NCI-H2171 treated with DMSO at 0.1 percent for 48 hours (cell line): ENCODE measurements at places on chromosomes 7 and 10.

DNA sequence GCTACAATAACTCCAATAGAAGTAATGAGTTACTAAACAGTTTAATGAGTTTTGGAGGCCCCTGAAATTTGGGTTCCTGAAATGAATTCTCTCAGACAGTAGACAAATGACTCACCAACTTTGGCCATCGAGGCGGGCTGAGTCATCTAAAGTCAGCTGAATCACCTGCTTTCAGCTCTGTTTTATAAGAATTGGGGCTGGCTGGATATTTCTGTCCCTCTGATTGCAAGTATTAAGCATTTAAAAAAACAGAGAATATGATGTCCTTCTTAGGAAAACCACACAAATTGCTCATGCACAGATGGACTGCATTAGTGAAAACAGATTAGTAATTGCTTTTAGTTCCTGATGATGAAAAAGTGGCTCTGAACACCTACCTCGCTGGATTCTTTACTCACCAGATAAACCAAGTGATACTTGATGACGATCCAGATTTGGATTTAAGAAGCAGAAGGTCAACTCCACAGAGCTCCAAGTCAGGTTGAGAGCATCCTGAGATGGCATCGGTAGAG lies 59.1 kb downstream of the ZNF365 start:
- no peak for DNase-seq

GRCh38 chr7:1413936-1414639 lies 45.2 kb downstream of the MICALL2 start:
- DNase-seq = peak; percentile 51

DNA sequence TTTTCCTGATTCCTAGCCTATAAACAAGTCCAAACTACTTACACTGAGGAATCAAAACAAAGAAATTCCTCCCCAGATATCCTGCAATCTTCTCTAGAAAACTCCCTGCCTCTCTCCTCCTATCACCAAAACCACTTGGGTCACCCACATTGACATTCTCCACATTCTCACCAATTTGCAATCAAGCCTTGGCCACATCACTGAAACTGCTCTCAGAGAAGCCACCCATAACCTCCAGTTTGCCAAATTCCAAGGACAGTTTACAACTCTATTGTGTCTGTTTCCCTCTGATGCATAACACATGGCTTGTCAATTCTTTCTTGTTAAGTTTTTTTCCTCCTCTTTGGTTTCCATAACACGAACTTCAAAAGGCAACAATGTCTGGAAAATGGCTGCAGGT lies 233.5 kb downstream of the XPNPEP1 start:
- DNase-seq = no peak

DNA sequence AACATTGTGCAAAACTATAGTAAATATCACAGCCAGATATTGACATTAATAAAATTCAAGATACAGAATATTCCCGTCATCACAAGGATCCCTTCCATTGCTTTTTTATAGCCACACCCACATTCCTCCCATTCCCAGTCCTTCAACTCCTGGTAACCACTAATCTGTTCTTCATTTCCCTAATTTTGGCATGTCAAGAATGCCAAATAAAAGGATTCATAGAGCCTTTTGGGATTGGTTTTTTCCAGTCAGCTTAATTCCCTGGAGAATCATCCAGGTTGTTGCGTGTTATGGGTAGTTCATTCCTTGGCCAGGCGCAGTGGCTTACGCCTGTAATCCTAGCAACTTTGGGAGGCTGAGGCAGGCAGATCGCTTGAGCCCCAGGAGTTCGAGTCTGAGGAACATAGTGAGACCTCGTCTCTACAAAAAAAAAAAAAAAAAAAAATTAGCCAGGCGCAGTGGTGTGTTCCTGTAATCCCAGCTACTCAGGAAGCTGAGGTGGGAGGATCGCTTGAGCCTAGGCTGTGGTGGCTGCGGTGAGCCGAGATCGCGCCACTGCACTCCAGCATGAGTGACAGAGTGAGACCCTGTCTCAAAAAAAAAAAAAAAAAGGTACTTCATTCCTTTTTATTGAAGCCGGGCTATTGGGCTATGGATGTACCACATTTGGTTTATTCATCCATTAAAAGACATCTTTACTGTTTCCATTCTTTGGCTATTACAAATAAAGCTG lies 2.7 kb downstream of the OGDH start:
- DNase-seq = no peak

DNA sequence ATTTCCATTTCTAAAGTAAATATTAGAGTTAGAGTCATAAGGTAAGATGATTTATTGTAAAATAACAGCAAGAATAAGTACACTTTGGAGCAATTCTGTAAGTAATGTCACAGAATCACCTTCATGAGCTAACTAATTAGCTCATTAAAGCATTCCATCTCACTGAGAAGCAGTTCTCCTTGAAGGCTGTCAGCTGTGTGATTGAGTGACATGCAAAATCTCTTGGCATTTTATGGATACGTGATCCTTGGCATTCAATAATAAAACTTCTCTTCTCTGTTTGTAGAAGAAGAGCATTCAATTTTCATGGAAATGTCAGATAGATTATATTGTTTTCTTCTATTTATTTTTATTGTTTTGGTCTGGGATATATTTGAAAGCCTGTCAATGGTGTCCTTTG lies 1389.3 kb downstream of the GATA3 start:
- DNase-seq = no peak

DNA sequence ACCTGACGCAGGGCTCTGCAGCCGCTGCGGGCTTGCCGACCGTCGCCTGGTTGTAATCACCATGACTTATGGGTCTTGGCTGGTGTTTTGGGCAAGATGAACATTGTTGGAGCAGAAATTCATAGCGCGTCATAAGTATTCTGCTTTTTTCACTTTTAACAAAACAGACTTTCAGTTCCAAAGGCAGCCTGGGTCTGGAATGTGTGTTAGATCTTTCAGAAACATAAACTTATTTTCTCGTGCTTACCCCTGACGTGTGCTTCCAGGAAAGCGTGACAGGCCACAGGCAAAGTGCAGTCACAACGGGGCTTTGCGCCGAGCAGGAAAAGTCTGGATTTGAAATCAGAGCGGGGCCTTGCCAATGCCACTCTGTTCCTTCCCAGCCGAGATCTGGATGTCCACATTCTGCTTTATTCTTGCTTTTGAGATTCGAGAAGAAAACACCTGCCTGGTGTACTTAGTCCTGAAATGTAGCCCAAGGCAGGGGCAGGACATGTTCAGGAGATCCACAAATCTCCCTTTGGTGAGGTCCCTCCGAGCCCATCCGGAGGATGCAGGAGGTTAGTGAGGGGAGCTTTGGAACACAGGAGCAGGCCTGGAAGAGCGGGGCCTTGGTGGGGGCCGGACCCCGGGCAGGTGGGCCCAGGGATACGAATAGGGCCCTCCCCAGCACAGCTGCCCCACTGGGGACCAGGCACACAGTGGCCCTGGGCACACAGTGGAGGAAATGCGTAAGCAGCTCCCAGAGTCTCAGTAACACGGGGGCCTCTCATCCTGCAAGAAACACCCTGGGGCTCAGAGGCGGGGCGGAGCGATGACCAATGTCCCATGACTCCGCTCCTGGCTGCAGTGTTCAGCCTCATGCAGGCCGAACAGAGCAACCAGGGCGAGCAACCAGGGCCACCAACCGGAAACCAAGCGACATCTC lies 49.5 kb upstream of the EBF3 start:
- no peak for DNase-seq

DNA sequence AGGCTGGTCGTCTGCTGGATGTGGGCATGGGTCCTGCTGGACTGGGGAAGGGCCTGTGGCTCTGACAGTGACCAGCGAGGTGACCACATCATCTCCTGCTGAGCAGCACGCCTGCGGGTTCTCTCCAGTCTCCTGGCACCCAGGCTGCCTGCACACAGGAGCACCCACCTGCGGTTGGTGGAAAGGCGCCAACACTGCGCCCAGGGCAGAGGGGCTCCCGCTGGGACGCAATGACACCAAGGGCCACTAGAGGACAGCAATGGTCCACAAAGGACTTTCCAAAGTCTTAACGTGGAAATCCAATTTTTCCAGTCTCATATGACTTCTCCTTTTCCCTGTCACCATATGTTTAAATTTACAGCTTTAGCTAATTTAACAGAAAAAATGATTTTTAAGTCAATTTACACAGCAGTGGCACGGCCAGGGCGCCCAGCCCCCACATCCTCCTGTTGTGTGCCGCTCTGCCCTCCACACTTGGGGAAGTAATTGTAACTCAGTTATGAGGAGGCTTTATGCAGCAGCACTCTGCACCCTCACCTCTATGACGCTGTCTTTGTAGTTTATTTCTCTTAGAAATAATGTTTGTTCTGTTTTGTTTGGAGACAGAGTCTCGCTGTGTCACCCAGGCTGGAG lies 38.1 kb downstream of the CFAP46 start:
- peak; percentile 42 for DNase-seq

- peak; percentile 70 for DNase-seq
Observed at GRCh38 chr7:94355454-94355853, 39.2 kb upstream of the COL1A2 start.

- DNase-seq = no peak
Observed at GRCh38 chr10:7464691-7465090, 53.9 kb upstream of the SFMBT2 start.

GRCh38 chr10:106555599-106555998 lies 608.9 kb downstream of the SORCS1 start:
- no peak for DNase-seq

GRCh38 chr7:129824291-129825208 lies 128.2 kb downstream of the UBE2H start:
- peak; percentile 96 for DNase-seq

DNA sequence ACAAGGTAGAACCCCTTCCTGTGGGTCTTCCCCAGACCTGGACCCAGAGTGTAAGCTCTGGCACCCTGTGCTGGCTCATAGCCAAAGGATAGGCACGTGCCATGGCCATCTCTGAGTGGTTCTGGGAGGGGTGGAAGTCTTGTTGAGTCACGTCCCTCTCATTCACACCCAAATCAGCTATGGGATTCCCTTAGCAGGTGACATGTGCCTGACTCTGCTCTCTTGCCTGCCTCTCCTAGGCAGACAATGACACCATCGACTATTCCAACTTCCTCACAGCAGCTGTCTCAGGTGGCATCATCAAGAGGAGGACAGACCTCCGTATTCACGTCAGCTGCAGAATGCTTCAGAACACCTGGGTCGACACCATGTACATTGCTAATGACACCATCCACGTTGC lies 59.8 kb downstream of the C10orf120 start:
- peak; percentile 11 for DNase-seq

DNA sequence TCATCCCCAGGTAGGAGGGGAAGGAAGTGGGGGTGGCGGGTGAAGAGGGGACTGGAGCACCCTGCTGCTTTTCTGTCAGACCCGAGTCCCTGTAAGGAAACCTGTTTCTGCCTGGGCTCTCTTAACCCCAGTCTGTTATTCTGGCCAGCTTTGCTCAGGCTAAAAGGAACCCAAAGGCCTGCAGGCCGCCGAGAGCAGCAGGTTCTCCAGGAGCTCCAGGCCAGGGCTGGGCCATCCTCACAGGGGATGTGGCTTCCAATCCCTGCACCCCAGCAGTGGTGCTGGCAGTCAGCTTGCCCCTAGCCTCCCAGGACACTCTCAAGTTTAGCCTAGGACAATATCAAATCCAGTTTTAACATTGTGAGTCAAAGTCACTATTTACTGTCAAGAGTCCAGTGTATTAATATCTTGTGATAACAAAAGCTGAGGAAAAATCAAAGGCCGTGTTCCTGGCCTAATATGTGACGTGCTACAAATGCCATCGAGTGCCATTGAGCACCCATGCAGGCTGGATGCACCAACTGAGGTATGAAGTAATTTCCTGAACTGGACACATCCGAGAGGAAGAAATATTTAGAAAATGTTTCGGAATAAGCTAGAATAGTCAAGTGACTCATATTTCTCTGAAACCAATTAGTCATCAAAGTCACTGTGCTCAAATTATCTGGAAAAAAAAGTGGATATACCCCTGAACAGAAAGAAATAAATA lies 7.0 kb downstream of the PKD1L1 start:
- DNase-seq = no peak

- no peak for DNase-seq
Observed at GRCh38 chr10:50294582-50294981, 43.3 kb upstream of the ASAH2 start.

DNA sequence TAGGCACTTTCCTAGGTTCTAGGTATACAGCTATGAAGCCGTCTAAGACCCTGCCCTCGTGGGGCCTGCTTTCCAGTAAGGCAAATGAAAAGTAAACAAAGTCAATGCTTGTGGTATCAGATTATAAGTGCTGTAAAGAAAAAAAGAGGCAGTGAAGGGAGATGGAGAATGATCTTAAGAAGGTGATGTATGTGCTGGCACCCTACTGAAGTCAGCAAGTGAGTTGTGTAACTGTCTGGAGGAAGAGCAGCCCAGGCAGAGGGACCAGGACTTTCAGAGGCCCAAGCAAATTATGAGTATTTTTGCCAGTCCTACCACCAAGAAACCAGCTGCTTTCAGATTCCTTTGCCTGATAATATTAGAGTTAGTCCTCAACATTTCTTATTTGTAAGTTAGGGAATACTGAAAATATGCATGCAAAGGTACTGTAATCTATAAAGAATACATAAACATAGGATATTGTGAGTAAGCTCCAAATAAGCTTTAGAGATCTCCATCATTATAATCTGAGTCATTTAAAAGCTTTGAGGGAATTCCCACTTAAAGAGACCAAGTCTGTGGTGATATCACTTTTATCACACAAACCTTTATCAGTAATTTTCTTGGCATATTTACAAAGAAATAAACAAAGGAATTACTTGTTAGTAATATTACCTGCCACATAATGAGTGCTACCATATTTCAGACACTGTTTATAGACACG lies 329.2 kb upstream of the LRGUK start:
- DNase-seq = no peak

GRCh38 chr7:149427893-149428292 lies 33.0 kb downstream of the ZNF777 start:
- no peak for DNase-seq

- DNase-seq = no peak
Observed at GRCh38 chr7:104621321-104621720, 292.9 kb downstream of the LHFPL3 start.

DNA sequence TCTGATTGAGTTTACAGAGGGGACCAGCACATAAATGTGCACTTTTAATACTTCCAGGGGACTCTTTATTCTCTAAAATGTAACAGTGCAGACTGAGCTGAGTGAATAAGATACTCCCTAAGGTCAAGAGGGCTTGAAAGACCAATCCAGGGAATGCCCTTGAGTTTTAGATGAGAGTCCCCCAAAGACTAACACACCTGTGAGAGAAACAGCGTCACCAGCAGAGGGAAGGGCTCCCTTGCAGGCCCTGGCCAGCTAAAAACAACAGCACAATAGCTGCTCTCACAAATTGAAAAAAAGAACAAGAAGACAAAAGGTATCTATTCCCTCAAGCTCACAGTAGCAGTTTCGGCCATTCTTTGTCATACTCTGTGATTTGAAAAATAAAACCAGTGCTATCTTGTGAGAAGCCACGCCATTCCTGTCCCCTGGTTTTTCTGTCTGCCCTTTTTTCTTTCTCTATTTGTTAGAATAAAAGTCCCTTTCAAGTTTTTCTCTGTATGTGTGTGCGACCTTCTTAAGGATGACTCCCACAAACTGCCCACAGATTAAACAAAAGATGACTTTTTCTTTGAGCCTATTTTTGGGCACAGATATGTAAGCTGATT lies 230.4 kb upstream of the BMPER start:
- no peak for DNase-seq

DNA sequence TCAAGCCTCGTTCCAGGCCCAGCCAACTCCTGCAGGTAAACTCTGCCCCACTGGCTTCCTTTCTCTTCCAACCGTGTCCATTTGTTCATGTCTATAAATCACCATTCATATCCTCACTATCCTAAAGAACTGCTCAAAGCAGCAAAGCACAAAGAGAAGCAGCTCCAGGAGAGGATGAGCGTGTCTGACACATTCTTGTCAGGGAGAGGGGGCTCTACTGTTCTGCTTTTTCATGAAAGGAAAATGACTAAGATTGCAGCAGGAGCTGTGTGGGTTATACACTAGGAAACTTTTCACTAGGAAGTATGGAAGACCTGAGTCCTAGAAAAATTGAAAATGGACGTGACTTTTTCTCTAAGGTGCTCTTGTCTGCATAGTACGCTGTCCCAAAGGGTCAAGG lies 16.7 kb downstream of the AGFG2 start:
- no peak for DNase-seq
